ENCODE measurements at places on chromosomes 4 and X. TPM values are rescaled to one million over a fixed set of nuclear protein-coding genes. Genes with fewer than 3 reads are reported as not detected.

FGB gene
- 1.3 TPM for polyA plus RNA-seq

VCX2 gene
- polyA plus RNA-seq: not detected

HDX gene
- polyA plus RNA-seq: 1.0 TPM

ZNF711 gene
- 20.6 TPM for polyA plus RNA-seq

PALLD gene
- polyA plus RNA-seq: 83.0 TPM

MAGEC3 gene
- polyA plus RNA-seq: 0.07 TPM

LRAT gene
- polyA plus RNA-seq: 0.25 TPM

HEPH gene
- polyA plus RNA-seq: 1.2 TPM

AASDH gene
- polyA plus RNA-seq: 6.3 TPM

DCAF8L2 gene
- polyA plus RNA-seq: not detected

F11 gene
- not detected for polyA plus RNA-seq

HSD17B13 gene
- polyA plus RNA-seq: 0.43 TPM

APOO gene
- polyA plus RNA-seq: 16.6 TPM

BTC gene
- polyA plus RNA-seq: 1.0 TPM

ADH5 gene
- 120 TPM for polyA plus RNA-seq

ZDHHC9 gene
- 4.5 TPM for polyA plus RNA-seq

TRAM1L1 gene
- 0.59 TPM for polyA plus RNA-seq

PROM1 gene
- 1.0 TPM for polyA plus RNA-seq

STATH gene
- polyA plus RNA-seq: 11.9 TPM

VCX3B gene
- 0.25 TPM for polyA plus RNA-seq

SPOCK3 gene
- polyA plus RNA-seq: 0.48 TPM

SLC9B1 gene
- polyA plus RNA-seq: 2.4 TPM

TLR1 gene
- polyA plus RNA-seq: 6.1 TPM

RHOXF2 gene
- polyA plus RNA-seq: 0.16 TPM

MTMR8 gene
- 1.2 TPM for polyA plus RNA-seq

TMPRSS11A gene
- 0.91 TPM for polyA plus RNA-seq

CXXC4 gene
- 0.57 TPM for polyA plus RNA-seq

PSAPL1 gene
- 0.64 TPM for polyA plus RNA-seq

TENM3 gene
- polyA plus RNA-seq: 2.1 TPM

PCSK1N gene
- 0.55 TPM for polyA plus RNA-seq

HPGDS gene
- 1.4 TPM for polyA plus RNA-seq

AGTR2 gene
- polyA plus RNA-seq: 0.02 TPM

PABPC4L gene
- polyA plus RNA-seq: 1.0 TPM

PPP2R2C gene
- polyA plus RNA-seq: 6.4 TPM

USP17L15 gene
- polyA plus RNA-seq: 0.02 TPM

NXT2 gene
- polyA plus RNA-seq: 12.9 TPM

FAM3A gene
- 73.4 TPM for polyA plus RNA-seq

ERCC6L gene
- polyA plus RNA-seq: 0.46 TPM

SEC24B gene
- polyA plus RNA-seq: 21.3 TPM

ALAS2 gene
- polyA plus RNA-seq: 0.41 TPM

SCOC gene
- 80.0 TPM for polyA plus RNA-seq

MAPK10 gene
- polyA plus RNA-seq: 8.6 TPM
